Stimulated activated CD8-positive, alpha-beta memory T cell treated with anti-CD3 and anti-CD28 coated beads, Interleukin-7, amount 100 ng/mL, for 1 hour (primary cell): ENCODE measurements at places on chromosomes 5 and 9.

- DNase-seq, result no peak
Measured at GRCh38 chr9:72844440-72844768, 108.4 kb downstream of the ALDH1A1 start.

DNA sequence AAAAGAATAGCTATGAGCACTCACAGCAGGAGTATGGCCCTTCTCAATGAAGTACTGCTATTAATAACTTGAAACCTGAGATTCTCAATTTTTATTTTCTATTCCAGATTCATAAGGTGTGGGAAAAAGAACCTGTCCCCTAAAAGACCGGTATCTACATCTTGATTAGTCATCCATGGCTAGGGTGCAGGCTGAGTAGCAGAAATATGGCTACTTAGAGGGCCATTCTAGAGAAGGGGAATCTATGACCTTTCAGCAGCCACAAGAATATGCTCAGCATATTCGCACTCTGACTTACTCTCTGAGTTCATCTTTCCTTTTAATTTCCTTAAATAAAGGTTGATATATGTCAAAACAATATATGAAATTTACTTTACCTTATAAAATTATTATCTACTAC, 27.7 kb downstream of the WDR36 start:
- DNase-seq, result no peak

- DNase-seq, result no peak
Measured at GRCh38 chr9:96031916-96032534, 156.5 kb downstream of the ERCC6L2 start.

- DNase-seq, result no peak
Measured at GRCh38 chr9:87095951-87096350, 148.6 kb upstream of the GAS1 start.

DNA sequence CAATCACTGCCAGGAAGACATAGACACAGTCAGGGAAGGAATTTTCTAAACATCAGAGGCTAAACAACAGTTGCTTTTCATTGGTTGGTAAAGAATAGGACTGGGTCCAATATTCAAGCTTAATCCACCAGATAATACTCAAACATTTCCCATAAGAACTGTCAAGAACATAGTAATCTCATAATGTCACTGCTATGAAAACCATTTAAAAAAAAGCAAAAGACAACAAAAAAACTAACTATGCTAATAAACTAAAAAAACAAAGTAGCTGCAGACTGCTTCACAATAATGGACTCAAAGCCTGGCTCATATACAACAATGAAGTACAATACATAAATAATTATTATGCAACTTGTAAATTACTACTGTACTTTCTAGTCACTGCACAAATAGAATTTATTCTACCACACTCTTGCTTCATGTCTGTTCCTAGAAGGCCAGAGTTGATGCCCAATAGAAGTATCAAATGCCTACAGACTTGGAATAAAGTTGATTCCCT, 148.7 kb downstream of the MLLT3 start:
- DNase-seq, result no peak

- DNase-seq, result no peak
Measured at GRCh38 chr9:79461712-79462111, 110.1 kb upstream of the TLE4 start.

GRCh38 chr9:5511935-5512580, 1.7 kb downstream of the PDCD1LG2 start:
- no peak for DNase-seq

GRCh38 chr5:170202117-170202516, 30.7 kb upstream of the C5orf58 start:
- no peak for DNase-seq

DNA sequence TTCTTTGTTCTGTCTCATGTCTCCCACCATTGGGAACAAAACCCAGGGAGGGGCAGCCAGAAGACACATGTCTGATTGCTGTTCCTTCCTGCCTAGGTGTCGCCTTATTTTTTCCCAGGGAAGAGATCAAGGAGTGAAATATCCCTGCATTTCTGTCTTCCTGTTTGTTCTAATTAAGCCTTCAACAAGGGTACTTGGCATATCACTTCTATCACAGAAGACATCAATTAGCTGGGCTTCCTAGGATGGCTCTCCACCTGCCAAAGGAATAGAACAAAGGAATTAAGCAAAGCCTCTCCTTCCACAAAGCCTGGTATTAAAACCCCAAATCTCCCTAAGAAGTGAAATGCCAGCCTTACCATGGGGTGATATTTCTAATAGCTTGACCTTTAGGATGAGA, 299.5 kb upstream of the CD180 start:
- DNase-seq, result no peak

DNA sequence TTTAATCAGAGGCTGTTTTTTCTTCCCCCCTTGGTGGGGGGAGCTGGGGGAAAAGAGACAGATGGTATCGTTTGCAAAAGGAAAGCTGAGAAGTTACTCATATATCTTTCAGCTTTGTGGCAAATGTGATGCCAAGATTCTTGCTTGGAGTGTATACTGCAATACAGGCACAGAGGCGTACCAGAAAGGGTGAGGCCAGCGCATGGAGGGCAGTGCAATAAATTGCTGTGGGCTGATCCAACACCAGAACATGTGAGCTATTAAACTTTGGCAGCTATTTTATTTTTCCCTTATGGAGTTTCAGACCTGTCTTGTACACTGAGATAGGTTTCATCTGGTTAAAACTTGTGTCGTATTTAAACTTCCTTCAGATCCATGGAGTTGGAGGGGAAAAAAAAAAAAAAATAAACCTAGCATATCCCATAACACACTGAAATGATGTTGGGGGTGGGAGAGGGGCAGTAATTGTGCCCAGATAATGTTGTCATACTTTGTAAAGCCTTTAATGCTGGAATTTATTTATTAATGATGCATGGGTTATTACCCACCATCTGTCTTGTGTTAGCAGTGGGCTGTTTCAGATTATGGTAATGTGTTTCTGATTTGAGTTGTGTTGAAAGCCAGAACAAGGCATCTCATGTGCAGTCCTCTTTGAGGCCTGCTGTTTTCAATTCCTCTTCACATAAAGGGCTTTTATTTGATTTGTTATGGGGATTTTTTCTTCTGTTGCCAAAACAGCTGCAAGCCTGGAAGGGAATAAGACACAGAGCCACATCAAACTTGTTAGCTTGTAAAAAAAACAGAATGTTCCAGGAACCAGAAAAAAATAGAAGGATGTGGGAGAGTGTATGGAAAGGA, 891.3 kb downstream of the TLE1 start:
- DNase-seq, result no peak

DNA sequence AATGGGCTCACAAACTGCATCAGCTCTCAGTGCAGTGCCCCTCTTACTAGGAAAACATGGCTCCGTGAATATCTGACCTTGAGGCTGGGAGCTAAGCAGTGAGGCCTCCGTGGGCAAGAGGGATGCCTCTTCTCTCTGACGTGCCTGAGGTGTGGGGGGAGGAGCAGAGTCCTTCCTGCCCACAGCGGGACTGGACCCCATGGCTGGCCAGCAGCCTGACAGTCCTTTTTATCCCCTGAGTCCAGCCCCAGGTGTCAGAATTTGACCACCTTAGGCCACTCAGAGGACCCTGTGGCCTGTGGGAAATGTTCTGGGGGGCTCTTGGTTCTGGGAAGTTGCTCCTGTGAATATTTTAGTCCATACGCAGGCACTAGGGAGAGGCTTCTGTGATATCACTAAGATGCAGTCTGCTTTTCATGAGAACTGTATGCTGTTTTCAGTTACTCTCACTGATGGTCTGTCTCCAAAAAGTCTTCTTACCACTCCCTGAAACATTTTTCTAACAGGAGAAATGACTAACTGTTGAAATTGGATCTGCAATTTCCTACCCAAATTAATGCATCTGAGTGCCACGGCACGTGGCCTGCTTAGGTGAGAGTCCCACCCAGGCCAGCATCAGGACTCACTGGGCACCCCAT, 23.4 kb downstream of the ANGPTL2 start:
- no peak for DNase-seq

- no peak for DNase-seq
Measured at GRCh38 chr5:168916852-168917251, 337.7 kb upstream of the PANK3 start.

DNA sequence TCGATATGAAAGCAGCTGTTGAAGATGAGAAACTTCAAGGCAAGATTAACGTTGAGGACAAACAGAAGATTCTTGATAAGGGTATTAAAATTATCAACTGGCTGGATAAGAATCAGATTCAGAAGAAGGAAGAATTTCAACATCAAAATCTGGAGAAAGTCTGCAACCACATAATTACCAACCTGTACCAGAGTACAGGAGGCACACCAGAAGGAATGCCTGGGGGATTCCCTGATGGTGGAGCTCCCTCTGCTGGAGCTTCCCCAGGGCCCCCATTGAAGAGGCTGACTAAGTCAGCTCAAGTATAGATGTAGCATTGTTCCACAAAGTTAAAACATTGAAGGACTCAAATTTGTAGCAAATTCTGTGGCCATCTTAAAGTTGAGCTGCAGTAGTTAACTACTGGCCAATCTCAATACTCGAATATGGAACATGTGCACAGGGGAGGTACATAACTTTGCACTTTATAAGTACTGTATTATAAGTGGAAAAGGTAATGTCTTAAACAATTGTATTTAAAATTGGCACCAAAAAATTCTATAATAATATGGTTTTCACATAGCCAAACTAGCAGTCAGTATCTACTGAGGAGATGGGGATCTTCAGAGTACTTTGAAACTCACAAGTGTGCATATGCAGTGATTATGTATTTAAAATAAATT, 237.5 kb downstream of the CHSY3 start:
- no peak for DNase-seq

DNA sequence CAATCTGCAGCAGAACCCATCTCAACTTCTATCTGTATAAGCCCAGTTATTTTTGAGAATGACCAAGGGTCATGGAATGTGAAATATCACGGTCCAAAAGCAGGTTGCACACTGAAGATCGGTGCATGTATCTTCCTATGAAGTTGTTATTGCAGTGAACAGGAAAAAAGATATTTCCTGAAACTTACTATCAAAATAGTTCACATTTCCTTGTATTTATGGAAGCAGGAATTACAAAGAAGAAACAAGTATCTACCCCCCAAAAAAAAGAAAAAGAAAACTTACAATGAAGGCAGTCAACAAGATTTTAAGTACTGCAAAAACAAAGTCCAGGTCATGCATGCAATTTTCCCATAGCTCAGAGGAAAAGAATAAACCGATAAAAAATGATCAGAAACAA, 70.0 kb downstream of the MPDZ start:
- no peak for DNase-seq
